Lower lobe of right lung (tissue), 2 donors: ENCODE measurements at places on chromosomes 2 and 18. TPM values are rescaled to one million over a fixed set of nuclear protein-coding genes. Genes with fewer than 3 reads are reported as not detected.

DNA sequence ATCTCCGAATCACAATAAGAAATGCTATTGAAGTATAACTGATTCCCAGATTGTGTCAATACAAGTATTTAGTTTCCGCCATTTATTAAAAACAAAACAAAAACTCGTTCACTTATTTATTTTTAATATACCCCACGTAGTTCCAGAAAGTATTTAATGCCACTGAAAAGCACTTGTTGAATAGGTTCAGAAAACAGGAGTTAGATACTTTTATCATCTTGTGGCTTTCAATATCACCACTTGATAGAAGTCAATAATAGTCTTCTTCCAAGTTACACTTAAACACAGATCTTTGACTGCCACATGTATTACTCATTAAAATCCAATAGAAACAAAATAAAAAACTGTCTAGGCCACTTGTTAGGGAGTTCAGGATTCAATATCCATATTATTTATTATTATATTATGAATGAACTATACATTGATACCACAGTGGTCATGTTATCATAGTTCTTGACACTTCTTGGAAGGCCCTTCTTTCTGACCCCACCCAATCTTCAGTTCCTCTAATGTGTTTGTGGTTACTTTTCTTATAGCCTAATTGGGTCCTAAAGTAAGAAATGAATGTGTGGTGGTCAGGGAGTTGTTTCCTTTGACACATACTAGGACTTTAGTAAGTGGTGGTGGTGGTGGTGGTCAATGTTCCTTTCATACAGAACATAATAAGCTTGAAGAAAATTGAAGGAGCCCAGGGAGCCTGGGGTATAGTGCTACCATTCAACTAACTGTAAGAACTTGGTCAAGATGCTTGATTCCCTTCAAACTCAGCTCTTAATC lies 221.3 kb upstream of the ITGA4 start:
- DNase-seq: no peak

DNA sequence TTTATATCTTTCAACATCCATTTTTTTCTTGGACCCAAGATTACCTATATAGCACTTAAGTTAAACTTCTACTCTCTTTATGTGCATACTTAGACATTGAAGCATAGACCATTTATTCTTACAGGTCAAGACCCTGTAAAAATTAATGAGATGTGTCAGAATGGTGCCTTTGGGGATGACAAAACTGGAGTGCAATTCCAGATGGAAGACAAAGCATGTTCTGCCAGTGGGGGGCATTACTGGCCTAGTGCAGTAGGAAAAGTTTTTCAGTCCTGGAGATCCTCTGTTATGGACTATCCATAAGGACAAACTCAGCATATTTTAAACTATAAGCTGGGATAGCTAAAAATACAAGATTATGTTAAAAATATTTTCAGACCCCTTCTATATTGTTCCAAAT lies 57.8 kb upstream of the MMADHC start:
- DNase-seq: no peak

DNA sequence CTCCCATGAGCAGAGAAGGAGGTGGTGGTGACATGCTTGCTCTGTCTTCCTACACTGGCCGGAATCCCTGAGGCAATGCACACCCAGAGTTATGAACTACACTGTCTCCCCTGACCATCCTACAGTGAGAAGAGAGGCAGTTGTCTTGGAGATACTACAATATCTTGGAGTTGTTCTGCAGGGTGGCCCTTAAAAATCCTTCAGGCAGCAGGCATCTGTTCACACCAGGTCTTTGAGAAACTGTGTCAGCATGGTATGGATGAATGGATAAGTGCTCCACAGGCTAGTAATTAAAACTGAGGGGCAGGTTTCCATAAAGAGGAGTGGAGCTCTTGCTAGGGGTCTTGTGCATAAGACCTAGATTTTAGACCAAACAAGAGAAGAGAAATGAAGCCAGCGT lies 223.7 kb upstream of the COPS8 start:
- no peak for DNase-seq

- no peak for DNase-seq
Measured at GRCh38 chr18:67217551-67218166, 298.9 kb downstream of the DSEL start.

GRCh38 chr2:230759481-230760167 lies 47.0 kb downstream of the CAB39 start:
- DNase-seq: no peak

DNA sequence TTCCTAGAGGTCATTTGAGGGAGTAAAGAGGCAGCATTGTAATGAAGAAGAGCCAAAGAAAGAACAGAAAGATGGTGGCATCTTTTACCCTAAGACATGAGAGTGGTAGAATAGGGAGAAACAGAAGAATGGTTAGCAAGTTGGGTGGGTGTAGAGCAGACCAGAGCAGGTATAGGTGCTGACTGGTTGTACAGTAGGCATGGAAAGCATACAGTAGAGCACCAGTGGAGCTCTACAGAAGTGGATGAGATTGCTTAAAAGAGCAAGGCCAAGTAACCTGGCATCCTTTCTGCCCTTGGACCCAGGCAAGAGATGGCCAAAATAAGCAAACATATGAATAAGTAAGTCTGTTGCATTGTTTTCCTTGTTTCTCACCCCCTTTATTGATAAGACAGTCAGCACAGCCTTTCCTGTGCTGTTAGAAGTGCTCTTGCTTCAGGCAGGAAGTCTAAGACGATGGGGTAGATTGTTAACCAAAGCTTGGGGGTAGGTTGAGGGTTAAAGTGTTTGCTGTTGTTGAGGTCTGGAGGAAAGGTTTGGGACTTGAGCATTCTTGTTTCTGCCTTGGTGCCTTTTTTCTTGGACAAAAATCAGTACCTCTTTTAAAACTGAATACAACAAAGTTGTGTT lies 76.9 kb downstream of the DIS3L2 start:
- DNase-seq: no peak

DNA sequence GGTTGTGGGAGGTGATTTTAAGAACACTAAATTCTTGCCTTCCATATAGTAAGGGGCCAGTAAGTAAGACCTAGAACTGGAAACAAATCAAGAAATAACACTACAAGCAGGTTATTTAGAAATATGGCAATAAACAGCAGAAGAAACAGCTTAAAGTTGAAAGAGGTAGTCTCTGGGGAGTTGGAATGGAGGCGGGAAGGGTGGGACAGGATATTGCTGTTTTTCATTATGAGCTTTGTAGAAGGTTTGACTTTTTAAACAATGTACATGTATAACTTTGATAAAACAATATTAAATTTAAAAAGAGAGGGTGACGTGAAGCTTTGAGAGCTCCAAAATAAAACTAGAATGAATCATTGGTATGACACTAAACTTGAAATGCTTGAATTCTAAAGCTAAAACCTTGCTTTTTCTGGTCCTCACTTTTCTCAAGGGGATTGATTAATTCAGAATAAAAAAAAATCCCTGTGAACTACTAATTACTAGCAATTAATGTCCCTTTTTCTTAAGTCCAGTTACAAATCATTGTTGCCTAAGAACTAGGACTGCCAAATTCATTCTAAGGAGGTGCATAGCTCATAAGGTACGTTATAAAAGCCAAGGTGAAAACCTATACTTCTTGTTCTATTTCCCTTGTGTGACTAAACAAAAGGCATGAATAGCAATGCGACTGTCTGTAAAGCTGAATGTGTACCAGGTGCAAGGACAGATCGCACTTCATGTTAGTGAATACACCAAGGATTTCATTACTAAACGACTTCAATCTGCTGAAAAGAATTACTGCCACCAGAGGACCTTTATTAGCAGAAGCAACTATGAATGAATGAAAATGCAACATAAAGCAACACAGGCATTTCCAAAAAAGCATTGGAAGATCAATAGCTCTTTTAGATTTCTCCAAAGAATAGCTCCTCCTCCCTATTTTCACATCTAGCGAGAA lies 177.5 kb downstream of the RBM43 start:
- DNase-seq: no peak

DNA sequence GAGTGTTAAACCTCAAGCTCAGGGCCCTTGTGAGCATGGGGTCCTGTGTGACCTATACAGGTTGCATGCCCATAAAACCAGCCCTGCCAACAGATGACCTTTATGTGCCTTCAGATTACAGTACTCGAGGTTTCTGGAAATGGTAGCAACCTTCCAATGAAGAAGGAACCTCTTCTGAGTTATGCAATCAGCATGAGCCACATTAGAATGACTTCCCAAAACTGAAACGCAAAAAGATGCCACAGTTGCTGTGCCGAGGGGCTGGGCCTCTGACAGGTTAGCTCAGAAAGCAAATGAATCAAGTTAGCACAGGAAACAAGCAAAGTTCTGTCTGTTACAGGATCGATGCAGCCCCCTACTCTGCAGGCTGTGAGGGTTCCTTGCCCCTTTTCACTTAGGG lies 37.7 kb downstream of the TGFA start:
- DNase-seq: peak; percentile 59

DNA sequence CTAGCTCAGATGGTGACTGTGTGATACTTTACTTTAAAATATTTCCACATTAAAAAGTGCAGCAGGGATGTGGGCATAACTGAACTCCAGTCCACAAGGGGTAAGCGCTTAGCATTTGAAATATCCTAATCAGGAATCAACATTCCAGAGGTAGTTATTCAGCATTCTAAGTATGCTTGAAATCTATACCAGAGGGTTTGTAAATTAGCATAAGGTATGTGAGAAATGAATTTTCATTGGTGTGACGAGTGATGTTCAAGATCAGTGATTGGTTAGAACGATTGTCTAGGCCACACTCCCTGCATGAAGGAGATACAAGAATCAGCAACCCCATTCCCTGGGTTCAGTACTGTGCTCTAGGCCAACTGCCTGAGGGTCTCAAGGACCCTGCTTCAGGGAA lies 42.6 kb downstream of the MAPK4 start:
- no peak for DNase-seq

DNA sequence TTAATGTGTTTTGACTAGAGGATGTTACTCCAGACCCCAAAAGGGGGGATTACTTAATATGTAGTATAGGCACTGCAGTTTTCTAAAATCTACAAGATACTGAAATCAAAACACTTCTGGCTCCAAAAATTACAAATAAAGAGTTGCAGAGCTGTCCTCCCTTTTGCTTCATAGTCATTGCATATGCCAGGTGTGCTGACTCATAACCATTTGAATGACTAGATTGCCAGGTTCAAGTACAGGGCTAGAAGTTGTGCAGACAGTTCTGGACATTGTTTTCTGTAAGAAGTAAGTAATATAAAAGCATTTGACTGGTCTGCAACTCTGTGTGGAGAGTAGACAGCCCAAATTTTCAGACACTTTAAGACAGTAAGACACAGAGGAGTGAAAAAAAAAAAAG lies 6.7 kb downstream of the CWC22 start:
- DNase-seq: no peak

DNA sequence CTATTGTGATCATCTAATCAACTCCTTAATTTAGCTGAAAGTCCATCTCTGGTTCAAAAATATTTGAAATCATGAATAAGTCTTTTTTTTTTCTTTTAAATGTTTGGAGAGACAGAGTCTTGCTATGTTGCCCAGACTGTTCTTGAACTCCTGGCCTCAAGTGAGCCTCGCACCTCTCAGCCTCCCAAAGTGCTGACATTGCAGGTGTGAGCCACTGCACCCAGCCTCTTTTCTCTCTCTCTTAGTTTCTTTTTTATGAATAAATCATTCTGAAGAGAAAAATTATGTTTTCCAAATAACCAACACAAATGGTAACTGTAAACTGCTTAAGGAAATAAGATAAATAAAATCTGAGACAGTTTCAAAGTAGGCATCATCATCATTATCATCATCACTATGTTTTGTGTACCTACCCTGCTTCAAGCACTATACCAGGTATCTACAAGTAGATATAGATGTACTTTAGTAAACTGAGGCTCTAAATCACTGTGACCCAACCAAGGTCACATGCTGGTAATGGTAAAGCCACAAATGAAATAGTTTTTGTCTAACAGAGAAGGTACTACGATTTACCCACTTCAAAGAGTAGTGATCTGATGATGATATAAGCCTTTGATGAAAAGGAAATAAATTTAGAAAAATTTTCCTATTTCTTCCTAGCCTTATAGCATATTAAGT lies 5.0 kb upstream of the NBAS start:
- no peak for DNase-seq

- no peak for DNase-seq
Measured at GRCh38 chr18:62784338-62784965, 69.1 kb downstream of the PHLPP1 start.

DNA sequence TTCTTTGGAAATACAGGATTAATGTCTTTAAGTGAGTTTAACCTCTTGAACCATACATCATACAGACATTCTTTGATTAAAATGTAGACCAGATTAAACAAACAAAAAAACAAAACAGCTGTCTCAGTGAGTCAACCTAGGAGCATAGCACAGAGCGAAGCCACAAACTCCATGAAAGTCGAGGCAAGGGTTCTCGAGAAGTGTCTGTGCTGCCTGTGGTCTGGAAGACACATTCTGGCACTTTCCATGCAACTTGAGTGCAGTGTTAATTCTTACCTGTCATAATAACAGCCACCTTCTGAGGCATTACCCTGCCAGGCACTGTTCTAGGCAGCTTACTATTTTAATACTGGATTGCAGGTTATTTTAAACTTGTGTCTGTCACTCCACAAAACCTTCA lies 435.5 kb upstream of the MMADHC start:
- no peak for DNase-seq

DNA sequence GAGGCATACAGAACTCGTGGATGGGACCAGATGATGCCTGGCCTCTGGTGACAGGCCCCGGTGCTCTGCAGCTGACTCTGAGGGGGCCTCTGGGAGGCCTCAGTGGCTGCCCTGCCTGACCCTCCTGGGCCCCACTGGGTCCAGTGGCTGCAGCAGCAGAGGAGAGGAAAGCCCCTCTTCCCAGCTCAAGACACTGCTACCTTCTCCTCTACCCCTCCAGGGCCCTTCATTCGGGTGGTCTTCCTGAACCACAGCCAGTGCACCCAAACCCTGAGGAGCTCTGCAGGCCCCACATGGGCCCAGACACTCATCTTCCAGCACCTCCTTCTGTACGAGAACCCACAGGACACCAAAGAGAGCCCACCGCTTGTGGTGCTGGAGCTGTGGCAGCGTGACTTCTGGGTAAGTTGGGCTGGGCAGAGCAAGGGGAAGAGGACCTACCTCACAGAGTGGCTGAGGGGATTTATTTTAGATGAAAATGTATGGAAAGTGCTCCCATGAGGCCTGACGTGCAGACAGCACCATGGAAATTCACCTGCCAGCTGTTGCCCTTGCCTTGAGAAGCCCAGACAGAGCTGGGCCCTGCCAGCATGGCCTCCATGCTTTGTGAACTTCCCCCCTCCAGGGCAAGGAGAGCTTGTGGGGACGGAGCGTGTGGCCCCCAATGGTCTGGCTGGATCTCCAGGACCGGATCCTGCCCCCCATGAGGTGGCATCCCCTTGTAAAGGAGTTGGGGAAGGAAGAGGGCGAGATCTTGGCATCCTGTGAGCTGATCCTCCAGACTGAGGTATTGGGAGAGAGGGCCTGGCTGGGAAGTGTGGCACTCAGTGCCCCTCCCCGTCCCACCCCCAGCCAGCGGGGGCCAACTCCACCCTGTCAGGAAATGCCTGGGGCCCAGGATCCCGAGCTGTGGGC lies 46.3 kb downstream of the LMAN2L start:
- no peak for DNase-seq

The ZBTB7C gene
- total RNA-seq: 15.0 TPM

The ZNF142 gene
- total RNA-seq: 21.1 TPM

The CPLX4 gene
- total RNA-seq: not detected

The ERFE gene
- not detected for total RNA-seq

The TWIST2 gene
- 8.4 TPM for total RNA-seq

The RIT2 gene
- not detected for total RNA-seq

The FAM228A gene
- total RNA-seq: 0.89 TPM
